ENCODE measurements at places on chromosomes 7 and 10.

GRCh38 chr10:19024611-19025010 lies 24.0 kb upstream of the MALRD1 start:
- no peak for DNase-seq

DNA sequence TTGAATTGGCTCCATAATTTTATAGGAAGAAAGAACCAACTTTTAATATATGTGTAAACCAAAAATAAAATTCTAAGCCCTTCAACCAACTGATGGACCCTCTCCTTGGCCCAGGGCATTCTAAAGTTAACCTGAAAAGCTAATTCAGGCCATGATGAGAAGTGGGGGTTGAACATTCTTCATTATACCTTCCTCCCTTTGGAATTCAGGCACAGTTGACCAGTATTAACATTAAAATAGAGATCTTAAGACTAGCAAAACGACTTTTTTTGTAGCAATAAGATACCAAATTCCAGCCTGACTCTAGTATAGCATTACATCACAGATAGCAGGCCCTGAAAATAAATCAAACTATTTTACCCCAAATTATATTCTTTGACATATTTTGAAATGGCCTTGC lies 173.2 kb downstream of the PLPP4 start:
- DNase-seq, result no peak

DNA sequence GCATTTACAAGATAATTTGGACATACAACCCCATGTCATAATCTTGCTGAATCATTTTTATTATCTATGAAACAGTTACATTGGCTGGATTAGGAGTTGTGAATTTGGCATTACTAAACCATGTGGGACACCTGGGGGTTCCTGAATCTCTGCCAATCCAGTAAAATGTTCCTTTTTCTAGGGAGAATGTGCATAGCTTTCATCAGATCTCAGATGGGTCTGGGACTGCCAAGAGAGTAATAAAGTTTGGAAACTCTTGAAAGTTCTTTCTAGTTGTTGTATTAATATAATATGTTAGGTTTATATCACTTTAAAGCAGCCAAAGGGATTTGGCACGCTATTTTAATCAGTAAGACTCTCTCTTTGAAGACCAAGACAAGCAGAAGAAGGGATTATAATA lies 62.7 kb downstream of the SEMA3E start:
- no peak for DNase-seq

DNA sequence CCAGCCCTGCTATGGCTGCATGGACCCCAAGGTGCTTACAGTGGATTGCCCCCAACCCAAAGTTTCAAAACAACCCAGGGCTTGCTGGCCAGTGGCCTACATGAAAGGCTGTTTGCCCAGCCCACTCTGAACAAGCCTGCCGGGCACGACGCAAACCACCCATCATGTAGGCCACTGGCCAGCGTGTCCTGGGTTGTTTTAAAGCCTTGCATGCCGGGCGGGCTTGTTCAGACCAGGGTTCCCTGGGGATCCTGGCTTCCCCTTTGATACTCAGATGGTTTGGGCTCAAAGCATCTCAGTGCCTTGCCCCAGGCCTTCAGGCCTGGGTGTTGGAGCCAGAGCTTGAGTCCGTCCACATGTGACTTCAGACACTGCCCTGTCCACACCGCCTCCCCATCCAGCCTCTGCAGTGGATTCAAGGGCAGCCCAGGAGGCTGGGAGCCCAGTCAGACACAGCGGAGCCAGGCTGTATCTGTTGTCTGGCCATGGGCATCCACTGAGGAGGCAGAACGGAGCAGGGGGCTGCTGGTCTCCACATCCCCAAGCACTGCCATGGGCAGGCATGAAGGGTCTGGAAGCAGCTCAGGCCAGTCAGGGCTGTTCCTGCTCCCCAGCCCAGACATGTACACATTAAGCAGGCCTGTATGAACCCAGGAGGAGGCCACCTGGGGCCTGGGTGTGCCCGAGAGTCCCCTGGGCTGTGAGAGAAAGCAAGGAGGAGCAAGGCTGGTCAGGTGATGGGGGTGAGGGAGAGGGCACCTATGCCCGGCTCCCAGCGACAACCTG lies 4.0 kb upstream of the ADIRF start:
- no peak for DNase-seq

DNA sequence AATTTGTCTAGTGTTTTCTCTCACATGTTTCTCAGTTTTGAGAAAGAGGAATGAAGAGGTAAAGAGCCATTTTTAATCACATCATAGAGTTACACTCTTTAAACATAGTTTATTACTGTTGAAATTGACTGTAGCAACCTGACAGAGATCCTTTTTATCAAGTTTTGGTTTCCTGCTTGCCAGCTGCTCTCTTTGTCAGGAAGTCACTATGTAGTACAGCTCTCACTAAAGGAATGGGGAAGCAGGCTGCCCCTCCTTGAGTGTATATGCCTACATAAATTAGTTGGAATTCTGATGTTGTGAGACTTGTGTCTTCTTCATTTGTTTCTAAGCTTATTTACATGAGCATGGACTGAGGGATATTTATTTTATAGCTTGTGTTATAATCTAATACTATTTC lies 1274.0 kb upstream of the CELF2 start:
- DNase-seq, result no peak

DNA sequence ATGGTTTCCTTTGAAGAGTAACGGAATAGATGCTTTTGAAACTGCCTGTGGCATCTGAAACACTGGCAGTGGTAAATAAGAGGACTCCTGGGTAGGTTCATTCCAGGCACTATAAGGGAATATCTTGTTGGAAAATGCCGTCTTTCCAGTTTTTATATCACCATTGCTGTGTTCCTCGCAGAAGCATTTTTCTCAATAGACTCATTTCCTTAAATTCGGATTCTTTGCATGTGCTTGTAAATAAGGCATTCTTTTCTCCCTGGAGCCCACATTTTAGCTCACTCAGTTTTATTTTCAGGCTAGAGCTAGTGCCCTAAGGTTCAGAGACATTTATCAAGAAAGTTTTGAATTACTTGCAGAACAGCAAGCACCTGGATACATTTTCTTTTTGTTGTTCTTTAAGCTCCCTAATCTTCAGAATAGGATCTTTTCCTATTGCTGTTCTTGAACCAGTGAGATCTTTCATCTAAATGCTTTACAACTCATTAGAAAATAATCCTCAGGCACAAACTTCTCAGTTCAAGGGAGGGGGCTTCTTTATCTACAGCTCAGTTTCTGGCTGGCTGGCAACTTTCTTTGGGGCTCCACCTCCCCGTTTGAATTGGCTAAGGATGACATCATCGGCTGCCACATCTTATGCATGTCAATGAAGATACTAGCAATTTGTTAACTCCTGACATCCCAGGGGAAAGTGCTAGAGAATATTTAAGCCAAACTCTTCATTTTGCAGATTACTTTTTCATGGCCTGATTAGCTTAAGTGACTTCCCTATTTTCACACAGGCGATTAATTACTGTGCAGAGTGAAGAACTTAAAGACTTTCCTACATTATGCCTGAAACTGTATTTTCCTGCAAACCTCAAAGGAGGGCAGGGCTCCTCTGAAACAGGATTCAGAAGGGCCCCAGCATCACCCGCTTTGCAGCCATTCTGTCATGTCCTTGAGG lies 133.7 kb upstream of the RSU1 start:
- peak; percentile 56 for DNase-seq

DNA sequence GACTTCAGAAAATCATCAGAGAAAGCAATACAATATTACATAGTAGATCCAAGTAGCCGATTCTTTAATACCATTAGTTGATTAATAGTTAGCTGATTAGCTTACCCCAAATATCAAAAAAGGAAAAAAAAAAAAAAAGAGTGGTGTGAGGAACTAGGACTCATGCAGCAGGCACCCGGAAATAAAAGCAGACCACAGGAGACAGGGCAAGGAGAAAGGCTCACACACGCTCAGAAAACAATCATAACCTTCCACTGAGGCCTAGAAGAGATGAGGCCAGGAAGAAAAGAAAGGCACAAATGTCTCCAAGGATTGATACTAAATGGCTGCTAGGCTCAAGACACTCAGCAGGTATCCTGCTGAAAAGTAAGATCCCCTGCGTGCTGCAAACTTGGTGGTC lies 25.9 kb downstream of the TRDMT1 start:
- no peak for DNase-seq

GRCh38 chr10:107152087-107152486 lies 12.4 kb downstream of the SORCS1 start:
- no peak for DNase-seq

- DNase-seq, result no peak
Measured at GRCh38 chr7:38160003-38160571, 18.0 kb upstream of the STARD3NL start.

GRCh38 chr10:78406648-78407008 lies 373.0 kb downstream of the RPS24 start:
- no peak for DNase-seq

DNA sequence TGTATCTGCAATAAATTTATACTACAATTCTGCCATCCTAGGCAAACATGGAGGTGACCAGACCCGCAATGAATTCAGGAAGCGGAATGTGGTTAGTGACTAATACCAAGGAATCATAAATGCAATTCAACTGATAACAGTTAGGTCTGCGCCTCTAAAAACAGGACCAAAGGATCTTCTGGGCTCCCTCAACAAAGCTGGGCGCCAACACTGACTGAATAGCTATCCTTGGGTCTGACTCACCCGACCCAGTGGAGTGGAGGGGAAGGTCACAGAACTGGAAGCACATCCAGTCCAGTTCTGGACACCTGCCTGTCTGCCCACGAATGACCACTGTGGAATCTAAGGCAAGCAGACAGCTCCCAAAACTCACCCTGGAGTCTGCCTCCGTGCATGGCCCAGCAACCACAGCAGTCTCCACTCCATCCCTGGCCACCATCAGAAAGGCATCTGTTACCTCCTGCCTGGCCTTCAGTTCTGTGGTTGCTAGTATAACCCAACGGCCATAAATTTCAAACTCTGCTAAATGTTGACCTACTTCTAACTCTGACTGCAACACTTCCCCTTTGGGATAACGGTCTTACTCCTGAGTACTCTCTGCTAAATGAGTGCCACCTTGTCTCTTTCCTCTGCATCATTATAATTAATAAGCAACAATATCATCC lies 43.0 kb upstream of the DLX6 start:
- no peak for DNase-seq

DNA sequence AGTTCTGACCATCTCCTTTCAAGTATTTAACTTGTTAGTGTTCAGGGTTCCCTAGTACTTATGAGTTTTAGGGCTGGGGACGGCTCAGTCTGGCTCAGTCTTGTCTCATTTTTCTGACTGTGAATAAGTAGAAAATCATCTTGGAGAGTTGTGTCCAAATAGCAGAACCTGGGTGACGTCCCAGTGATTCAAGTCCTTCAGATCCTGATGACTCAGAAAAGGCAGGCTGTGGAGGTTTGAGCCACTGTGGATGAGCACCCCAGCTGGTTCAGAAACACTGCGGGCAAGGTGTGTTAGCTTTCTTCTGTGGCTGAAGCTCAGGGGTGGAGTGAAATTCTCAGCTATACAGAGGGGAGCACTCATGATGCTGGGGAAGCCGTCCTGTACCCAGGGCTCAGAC lies 154.4 kb upstream of the NPY start:
- DNase-seq, result no peak

- peak; percentile 24 for DNase-seq
Measured at GRCh38 chr10:19412531-19412930, 363.9 kb downstream of the MALRD1 start.

DNA sequence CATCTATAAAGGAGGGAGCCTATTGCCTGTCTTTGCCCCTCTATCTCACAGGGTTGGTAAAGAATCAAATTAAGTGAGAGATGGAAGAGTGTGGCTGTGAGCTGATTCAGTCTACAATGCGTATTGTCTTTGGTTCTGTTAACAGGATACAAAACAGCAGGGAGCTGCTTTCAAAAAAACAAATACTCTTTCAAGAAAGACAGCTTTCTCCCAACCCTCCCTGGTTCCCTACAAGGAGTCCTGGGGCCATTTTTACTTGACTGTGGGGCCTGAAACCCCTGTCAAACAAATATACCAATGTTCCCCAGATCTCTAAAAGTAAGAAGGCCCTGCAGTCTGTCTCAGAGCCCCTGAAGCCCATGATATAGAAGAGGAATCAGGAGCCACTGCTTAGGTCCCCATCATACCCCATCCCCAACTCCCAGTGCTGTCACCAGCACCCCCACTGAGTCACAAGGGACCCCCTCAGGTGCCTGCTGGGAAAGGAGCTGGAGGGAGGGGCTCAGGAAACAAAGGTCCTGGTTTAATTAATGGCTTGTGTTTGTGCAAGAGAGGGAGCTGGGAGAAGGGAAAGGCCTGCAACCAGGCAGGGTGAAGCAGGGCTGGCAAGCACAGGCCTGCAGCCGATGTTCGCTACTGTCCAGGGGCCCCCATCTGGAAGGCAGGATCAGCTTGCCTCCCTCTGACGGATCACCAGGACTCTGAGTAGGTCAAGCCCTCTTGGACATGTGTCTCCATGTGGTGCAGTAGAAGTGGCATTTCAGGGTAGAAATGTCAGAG lies 182.0 kb upstream of the GHITM start:
- no peak for DNase-seq

GRCh38 chr7:113806633-113807327 lies 112.0 kb downstream of the PPP1R3A start:
- no peak for DNase-seq

- peak; percentile 83 for DNase-seq
Measured at GRCh38 chr10:32054094-32054493, 2.1 kb downstream of the KIF5B start.

DNA sequence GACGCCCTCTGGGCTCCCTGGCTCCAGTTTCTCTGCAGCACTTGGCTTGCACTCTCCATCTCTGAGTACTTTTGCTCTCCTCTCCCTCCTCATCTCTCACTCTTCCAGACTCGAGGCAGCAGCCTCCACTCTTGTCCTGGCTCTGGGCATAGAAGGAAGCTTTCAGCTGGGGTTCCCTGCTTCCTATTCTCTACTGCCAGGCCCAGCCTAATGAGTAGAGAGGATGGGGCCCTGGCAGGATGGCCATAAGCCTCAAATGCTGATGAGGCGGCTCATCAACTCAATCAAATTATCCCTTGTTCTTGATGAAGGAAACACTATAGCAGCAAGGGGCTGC lies 55.8 kb downstream of the NEURL1 start:
- DNase-seq, result no peak

GRCh38 chr7:7563269-7563668 lies 3.4 kb upstream of the MIOS start:
- DNase-seq, result no peak

DNA sequence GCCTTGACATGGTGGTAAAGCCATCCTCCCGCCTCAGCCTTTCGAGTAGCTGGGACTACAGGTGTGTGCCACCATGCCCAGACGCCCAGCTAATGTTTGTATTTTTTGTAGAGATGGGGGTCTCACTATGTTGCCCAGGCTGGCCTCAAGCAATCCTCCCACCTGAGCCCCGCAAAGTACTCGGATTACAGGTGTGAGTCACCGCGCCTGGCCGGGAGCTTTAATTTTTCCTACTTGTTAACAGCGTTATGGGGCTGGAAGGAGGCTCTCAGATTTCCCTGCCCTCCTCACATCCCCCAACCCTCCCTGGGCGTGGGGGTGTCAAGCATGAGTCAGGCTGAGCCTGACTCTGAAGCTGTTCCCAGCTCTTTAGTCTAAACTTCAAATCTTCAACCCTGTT lies 8.3 kb downstream of the ALKBH4 start:
- no peak for DNase-seq
